Left forelimb (tissue), 1 donor: ENCODE measurements at places on chromosomes 1 and 21.

DNA sequence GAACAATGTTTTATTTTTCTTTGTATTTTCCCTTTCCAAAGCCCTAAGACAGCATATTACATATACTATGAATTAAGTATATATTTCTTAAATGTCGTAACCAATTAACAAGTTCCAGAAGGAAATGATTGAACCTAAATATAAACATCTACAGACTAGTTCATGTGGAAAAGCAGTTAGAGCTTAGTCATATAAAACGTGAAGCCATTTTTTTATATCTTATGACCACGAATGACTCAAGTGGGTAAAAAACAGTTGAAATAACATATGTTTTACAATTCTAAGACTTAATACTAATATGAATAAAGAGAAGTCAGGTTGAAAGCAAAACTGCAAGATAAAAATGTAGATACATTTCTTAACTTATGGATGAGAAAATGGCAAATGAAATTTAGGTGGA, 307.3 kb downstream of the BRINP3 start:
- DNase-seq = no peak

GRCh38 chr21:45593162-45594022, 50.1 kb upstream of the PCBP3 start:
- DNase-seq = no peak

- DNase-seq = peak; percentile 9
Measured at GRCh38 chr1:29851691-29852090, 615.4 kb downstream of the PTPRU start.

GRCh38 chr21:35940074-35940927, 120.0 kb downstream of the SETD4 start:
- no peak for DNase-seq

GRCh38 chr1:224420106-224420505, 14.5 kb downstream of the WDR26 start:
- no peak for DNase-seq

GRCh38 chr1:161098210-161099068, at the start of gene KLHDC9:
KLHDC9 (plus strand) TSS chr1:161098361; CDS start chr1:161098536, 175 bp downstream.
- DNase-seq = peak; percentile 81

DNA sequence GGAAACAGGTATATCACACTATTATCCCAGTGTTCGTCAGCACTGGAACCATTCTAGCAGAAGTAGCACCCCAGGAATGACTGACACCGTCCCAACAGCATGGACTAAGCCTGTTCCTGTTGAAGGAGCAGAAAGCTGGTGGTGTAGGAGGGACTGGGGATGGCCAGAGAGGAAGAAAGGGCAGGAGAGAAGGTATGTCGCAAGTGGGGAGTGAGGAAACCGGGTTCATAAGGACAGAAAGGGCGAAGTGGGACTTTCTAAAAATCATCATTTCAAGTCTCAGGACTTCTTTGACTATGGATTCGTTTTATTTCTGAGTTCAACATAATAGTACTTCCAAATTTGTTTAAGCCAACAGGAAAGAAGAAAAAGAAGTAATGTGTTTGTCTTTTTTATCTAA, 19.7 kb upstream of the MX1 start:
- no peak for DNase-seq

- no peak for DNase-seq
Measured at GRCh38 chr1:62493656-62494055, 56.8 kb downstream of the USP1 start.

DNA sequence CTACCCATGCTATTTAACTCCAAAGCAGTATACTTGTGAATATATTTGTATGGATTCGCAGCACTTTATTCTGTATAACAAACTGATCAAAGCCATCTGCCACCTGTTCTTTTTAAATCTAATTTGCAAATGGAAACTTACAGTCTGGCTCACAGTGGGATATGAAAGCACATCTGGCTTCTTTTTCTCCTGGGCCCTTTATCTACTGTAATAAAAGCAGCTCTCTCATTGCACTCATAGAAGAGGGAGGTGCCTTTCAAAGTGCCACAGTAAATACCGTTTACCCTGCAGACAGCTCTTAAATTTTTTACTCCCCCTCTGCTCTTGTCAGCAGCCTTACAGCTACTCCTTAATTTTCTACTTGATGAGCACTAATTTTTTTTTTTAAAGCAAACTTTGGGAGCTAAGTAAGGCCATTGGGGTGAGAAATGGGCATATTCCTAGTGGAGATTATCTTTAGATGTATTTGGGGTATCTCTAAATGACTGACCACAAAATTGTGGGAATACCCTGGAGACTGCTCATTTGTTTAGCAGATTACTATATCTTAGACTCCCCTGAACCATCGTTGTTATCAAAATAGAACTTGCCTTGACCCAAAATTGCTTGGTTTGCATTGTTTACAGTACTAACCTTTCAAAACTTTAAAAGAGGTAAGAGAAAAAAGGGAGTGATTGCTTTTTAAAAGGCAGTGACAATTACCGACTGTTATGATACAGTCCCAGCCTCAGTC, 110.1 kb downstream of the VPS13D start:
- DNase-seq = no peak

- peak; percentile 57 for DNase-seq
Measured at GRCh38 chr1:32878183-32878582, 7.5 kb upstream of the FNDC5 start.

DNA sequence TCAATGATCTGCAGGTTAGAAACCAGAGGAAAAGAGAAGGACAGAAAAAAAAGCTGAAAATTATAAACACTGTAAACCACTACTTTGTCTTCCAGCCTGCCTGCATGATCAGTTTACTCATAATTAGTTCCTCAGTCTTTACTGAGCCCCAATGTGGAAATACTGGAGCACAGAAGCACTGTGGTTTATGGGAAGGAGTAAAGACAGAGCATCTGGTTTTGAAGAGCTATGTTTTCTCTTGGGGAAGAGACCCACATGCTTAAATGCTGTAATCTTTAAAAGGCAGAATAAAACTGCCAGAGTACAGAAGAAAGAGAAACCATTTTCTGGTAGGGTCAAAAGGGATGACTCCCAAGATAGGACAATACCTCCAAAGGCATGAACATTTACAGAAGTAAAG, 159.0 kb upstream of the ZNHIT6 start:
- DNase-seq = no peak

DNA sequence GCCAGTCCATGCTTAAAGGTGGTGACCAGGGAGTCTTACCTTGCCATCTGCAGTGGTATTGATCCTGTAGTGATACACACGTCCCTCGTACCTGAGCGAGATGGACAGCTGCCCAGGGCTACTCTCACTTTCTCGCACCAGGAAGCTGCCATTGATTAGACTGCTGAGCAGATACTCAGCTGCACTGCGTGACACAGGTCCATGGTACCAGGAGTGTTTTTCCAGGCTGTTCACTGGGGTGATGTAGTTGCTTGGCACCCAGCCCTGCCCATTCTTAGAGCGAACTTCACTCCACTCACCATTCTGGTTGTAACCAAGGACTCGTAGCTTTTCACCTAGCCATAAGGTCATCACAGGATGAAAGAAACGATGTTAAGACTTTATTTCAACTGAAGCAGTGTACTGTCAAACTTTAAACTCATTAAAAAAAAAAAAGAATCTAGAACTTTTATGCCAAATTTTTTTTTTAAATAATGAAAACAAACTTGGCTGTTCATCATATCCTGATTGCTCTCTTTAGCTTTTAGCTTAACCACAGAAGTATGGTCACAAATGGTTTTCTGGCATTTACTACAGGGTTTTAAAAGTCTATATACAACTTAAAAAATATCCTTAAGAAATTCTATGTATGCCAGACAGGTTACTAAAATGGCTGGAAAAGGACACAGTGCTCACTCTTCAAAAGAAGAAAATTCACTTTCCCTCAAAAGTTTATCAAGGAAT, 44.6 kb downstream of the TOR3A start:
- DNase-seq = no peak

GRCh38 chr1:20411196-20411980, 74.6 kb downstream of the CAMK2N1 start:
- no peak for DNase-seq

- DNase-seq = peak; percentile 67
Measured at GRCh38 chr21:46000731-46001641, 19.4 kb downstream of the COL6A1 start.

- DNase-seq = no peak
Measured at GRCh38 chr21:34722684-34723300, 54.0 kb downstream of the CLIC6 start.

GRCh38 chr1:42765832-42766740, 742 bp downstream of the P3H1 start:
- peak; percentile 79 for DNase-seq

GRCh38 chr1:47023268-47024140, at the start of gene CYP4X1:
CYP4X1 (plus strand) TSS chr1:47023669; CDS start chr1:47023818, 149 bp downstream.
- DNase-seq = no peak

DNA sequence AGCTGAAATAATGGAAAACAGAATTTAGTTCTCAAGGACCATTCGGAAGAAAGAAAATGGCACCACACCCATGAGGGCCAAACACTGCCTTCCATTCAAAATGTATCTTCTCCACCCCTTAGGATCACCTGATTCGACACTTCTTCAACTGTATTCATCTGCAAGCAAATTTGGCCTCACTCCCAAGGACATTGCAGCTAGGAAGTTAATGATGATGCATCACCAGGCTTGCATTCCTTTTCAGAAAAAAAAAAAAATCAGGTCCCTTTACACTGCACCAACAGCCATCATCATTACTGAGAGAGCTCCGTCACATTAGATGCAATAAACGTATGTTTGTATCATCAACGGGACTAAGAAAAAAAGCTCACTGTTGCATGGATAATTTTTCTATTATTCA, 368.3 kb downstream of the PCP4 start:
- DNase-seq = no peak

DNA sequence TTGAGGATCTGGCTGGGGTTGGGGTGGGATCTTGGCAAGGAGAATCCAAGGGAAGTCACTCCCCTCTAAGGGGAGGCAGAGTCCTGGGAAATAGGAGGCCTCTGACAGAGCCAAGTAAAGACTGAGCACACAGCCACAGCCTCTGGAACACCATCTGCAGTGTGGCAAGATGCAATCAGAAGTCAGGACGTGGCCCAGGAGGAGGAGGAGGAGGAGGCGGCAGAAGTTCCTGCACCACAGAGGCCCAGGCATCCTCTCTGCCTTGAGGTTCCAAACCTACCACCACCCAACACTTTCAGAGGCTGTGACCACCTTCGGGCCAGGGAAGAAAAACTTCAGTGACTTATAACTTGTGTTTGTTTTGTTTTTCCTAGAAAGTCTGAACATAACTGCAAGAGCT, 23.7 kb upstream of the KCNE2 start:
- no peak for DNase-seq

DNA sequence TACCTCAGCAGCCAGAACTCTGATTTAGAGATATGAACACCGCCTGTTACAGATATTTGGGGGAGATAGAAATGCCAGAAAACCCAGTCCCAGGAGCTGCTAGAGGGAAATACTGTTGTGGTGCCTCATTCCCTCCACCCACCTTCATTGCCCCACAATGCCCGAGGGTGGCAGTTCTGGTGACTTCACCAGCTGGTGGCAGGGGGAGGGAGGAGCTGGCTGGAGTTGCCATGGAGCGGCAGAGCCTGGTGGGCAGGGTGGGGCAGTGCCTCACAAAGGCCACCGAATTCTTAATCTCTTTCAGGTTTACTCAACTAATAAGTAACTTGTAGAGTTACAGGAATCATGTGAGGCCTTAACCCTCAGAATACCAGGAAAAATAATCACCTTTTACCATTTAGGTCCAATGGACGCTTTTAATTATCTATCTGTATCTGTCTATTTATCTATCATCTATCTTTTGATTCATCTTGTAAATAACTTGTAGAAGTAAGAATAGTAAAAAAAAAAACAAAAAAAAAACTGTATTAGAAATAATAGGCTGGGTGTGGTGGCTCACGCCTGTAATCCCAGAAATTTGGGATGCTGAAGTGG, 11.7 kb upstream of the S100A11 start:
- no peak for DNase-seq

GRCh38 chr1:174682419-174683008, 234.8 kb downstream of the GPR52 start:
- no peak for DNase-seq

DNA sequence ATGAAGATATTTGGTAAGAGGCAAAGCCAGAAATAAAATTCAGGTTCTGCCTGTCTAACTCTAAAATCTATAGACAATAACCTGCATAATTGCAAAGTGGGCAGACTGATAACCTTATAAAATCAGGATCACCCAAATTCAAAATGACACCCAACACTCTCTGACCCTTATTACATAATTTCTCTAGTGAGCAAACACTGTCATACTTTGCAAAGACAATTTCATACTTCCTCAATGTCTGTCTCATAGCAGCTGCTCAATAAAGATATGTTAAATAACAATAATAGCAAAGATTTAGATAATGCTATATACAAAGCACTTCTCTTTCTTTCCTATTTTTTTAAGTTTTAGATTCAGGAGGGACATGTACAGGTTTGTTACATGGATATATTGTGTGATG, 118.5 kb downstream of the UCHL5 start:
- DNase-seq = no peak

GRCh38 chr1:156001021-156001661, 19.6 kb downstream of the SSR2 start:
- DNase-seq = no peak

GRCh38 chr1:156117414-156118176, 3.1 kb downstream of the LMNA start:
- no peak for DNase-seq
